ENCODE measurements at places on chromosomes 2 and 18.

GRCh38 chr18:46167971-46168370 is 63.8 kb downstream of the HAUS1 start:
- no peak for DNase-seq

DNA sequence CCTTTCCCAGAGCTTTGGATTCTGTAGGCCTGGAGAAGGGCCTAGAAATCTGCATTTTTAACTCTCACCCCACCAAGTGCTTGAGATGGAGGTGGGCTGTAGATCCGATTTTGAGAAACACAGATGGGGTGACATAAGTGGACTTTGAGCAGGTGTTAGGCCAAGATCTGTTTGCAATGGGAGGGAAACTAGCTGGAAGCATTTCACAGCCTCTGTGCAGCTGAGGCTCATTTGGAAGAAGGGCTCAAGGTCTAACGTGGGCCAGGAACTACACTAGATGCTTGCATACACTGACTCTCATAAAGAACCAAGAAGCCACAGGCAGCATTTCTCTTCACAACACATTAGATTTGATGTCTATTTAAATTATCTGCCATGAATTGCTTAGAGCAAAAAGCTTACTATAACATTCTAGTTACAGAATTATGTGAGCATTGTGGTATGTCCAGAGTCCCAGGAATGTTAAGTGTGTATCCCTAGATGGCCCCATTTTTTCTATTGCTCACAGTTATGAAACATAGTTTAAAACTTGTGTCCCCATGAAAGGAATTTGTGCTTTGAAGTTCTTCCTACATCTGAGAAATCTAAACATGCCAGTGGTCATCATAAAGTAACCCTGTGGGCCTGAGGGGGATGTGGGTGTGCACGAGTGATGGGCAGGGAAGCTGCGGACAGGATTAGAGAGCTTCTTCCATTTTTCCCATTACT is 77.2 kb downstream of the CD28 start:
- no peak for DNase-seq

DNA sequence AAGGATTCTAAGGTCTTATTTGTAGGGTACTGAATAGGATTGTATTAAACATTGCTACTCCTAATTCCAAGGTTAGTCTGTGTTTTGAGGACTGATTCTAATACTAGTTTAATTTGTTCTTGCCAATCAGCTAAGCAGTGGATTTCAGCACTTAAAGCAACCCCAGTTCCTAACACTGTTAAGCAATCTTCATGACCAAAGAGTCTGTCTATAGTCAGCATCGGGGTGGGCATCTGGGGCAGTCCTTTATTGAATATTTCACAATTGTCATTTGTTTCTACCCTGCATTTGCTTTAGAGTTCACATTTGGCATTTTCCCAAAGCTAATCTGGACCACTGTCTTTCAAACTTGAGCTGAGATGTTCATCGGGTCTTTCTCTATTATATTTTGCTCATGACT is 248.0 kb upstream of the TANK start:
- no peak for DNase-seq

DNA sequence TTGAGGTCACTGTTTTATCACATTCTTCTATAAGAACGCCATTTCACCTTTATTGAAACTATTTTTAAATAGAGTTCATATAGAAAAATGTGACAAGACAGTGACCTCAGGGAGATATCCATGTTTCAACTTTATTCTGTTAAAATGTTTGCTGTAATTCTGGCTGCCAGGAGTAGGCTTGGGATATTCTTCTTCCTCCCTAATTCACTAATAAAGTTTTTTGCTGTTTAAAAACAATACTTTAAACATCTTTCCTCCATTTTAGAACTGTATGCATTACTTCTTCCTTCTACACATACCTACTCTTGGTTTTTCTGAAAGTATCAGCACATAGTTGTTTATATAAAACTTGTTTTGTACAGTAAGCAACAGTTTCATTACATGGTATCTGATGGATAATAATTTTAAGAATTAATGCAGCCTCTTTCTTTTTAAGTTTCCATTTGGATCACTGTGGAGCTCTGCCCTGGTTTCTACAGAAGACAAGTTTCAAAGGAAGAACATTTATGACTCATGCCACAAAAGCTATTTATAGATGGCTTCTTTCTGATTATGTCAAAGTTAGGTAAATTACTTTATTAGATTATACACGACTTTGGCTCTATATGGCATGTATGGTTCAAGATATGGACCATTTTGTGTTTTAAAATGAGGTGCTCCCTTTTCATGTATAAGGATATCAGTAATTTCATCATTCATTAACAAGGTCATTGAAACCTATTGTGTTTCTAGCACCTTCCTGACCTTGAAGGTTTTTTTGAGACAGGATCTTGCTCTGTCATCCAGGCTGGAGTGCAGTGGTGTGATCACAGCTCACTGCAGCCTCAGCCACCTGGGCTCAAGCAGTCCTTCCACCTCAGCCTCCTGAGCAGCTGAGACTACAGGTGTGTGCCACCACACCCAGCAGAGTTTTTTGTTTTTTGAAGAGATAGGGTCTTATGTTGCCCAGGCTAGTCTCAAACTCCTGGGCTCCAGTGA is 7.2 kb downstream of the CPSF3 start:
- no peak for DNase-seq

DNA sequence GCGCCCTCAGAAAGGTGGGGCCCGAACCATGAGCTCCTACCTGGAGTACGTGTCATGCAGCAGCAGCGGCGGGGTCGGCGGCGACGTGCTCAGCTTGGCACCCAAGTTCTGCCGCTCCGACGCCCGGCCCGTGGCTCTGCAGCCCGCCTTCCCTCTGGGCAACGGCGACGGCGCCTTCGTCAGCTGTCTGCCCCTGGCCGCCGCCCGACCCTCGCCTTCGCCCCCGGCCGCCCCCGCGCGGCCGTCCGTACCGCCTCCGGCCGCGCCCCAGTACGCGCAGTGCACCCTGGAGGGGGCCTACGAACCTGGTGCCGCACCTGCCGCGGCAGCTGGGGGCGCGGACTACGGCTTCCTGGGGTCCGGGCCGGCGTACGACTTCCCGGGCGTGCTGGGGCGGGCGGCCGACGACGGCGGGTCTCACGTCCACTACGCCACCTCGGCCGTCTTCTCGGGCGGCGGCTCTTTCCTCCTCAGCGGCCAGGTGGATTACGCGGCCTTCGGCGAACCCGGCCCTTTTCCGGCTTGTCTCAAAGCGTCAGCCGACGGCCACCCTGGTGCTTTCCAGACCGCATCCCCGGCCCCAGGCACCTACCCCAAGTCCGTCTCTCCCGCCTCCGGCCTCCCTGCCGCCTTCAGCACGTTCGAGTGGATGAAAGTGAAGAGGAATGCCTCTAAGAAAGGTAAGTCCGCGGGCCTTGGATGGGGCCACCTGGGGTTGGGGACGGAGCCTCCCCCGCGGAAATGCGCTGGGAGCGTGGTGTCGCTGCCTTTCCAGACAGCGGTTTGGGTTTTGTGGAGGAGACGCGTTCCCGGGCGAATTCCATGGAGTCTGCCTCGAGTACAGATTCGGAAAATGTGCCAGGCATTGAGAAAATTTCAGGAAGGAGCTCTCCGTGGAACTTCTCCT is 559 bp downstream of the HOXD1 start:
- no peak for DNase-seq

DNA sequence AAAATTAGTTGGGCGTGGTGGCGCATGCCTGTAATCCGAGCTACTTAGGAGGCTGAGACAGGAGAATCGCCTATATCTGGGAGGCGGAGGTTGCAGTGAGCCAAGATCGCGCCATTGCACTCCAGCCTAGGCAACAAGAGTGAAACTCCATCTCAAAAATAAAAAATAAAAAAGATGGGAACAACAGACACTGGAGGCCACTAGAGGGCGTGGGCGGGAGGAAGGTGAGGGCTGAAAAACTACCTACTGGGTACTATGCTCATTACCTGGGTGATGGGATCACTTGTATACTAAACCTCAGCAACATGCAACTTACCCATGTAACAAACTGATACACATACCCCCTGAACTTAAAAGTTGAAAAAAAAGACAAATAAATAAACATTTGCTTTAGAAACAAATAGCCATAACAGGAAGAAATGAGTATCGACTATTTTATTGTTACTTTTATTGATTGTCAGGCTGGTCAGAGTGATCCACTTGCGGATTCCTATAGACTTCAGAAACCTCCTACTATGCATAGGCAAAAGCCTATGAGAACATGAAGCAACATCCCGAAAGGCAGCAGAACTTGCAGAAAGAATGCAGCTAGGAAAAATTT is 61.0 kb downstream of the TMEM163 start:
- DNase-seq: no peak
